ENCODE measurements at places on chromosomes 5 and 9.

DNA sequence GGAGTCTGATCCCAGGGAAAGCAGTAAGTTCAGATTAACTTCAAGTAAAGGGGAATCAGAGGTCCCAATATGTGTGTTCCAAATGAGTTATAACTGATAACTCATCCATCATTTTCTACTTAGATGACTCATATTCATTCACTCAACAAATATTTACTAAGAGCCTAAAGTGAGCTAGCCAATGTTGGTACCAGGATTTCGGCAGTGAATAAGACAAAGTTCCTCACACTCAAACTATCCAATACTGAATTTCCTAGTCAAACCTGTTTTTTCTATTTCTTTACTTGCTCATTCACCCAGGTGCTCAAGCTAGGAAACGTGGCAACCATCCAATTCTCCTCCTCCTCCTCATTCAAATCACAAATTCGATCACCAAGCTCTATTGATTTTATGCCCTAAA lies 25.8 kb downstream of the FBXW2 start:
- DNase-seq = no peak

DNA sequence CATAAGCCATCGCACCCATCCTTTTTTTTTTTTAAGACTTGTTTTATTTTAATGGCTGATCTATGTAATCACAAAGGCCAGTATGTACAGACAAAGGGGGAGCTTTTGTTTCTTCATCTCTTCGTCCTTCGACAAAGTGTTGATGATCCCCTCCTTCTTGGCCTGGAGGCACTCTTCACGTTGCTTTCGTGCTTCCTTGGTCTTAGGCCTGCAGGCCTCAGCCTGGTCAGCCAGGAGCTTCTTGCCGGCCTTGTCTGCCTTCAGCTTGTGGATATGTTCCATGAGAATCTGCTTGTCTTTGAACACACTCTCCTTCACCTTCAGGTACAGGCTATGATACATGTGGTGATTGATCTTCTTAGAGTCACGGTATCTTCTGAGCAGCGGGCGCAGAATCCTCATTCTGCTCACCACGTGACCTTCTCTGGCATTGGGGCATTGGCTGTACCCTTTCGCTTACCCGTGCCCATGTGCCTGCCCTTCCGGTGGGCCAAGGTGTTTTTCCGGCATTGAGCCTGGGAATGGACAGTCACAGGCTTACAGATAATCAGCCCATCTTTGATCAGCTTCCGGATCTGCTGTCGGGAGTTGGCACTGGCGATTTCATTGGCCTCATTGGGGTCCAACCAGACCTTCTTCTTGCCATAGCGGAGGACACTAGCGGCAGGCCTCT lies 36.0 kb downstream of the TLX3 start:
- DNase-seq = no peak

DNA sequence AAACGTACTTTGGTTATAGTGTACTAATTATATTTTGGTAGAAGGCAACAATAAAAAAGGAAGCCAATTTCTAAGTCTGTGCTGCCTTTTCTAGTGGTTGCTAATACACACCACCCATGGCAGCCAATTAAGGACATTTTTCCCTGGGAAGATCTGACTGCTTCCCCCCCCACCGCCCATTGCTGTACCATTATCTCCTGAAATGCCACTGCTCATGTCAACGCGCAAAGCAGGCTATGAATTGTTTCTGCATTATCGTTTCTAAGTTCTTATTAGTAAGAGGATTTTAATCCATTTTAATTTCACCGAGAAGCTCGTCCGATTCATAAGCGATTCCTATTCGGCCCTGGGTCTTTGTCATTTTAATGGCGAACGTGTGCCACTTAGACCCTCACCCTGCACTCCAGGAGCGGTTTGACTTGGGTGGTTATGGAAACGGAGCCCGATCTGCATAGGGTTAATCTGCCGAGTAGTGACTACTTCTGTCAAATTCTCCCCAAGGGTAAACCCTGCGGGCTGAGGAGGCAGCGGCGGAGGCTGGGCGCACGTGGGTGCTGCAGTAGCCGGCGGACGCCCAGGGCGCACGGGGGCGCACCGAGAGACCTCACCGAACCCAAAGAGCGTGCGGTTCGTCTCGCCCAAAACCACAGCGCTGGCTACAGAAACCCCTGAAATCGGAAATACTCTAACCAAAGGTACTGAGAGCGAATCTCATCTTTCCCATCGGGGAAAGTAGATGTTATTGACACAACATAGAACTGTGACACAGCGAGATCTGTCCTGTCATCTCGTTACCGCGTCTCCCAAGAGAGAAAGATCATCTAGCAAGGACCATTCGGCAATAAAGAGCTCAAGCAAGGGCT lies 55.8 kb upstream of the SHC3 start:
- DNase-seq = peak; percentile 22

- DNase-seq = no peak
Measured at GRCh38 chr5:166936351-166936750, 1355.1 kb upstream of the WWC1 start.

DNA sequence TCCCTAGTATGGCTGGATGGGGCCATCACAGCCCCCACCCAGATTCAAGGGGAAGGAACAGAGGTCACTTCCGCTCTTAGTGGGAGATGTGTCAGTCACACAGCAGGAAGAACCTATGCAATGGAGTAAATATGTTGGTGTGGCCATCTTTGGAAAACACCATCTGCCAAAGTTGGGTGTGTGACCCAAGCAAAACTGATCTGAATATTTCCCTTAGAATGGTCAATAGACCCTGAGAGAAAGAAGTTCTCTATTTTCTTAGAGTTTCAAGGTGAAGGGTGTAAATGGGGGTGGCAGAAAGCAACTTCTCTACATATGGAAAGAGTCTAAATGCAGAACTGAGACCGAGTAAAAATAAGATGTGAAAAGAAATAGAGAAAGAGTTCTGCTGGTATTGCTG lies 212.7 kb downstream of the ESM1 start:
- no peak for DNase-seq

DNA sequence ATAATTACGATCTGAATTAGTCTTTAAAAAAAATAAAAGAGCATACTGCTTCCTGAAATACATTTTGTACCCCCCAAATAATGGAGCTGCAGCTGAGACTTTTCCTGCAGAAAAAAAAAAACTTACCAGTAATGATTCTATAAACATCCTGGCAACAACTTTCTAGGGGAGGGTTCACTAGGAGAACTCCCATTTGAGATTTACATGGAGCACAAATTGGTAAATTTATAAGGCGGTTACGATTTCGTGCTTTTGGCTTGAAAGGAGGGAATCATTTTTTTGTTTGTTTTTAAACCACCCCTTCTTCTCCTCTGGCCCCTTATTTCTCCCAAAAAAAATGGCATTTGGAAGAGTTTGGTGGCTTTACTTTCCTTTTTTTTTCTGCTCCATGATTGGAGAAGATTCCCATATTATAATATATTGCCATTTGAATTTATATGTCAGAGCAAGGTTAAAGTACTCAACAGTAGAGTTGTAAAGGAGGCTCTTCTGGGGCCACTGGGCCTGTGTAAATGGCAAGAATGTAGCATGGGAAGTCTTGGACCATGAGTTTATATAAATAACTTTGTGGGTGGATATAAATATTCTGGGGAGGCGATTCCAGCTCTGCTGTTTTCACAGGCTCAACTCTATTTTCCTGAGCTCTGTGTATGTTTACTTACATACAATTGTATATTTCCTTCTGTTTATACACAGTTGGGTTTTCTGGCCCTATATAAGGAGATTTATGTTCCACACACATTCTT lies 159.9 kb downstream of the CSNK1G3 start:
- no peak for DNase-seq

- DNase-seq = no peak
Measured at GRCh38 chr5:18091142-18091541, 456.9 kb downstream of the TAF11L14 start.

DNA sequence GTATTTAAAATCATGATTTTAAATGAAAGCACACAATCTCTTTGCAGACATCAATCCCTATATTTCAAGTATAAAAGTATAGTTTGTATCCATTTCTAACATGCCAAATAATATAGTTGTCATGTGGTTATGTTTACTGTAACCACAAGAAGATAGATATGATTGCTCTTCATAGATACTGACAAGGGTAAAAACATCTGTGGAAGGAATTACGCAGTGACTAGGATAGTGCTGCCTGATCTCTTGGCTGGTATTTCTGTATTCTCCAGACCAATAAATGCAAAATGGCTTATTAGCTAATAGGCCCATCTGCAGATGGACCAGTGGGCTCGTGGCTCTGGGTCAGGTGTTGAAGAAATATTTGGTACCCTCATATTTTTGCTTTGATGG lies 34.9 kb upstream of the FBN2 start:
- no peak for DNase-seq

GRCh38 chr5:124894541-124894940 lies 148.1 kb upstream of the ZNF608 start:
- DNase-seq = no peak

DNA sequence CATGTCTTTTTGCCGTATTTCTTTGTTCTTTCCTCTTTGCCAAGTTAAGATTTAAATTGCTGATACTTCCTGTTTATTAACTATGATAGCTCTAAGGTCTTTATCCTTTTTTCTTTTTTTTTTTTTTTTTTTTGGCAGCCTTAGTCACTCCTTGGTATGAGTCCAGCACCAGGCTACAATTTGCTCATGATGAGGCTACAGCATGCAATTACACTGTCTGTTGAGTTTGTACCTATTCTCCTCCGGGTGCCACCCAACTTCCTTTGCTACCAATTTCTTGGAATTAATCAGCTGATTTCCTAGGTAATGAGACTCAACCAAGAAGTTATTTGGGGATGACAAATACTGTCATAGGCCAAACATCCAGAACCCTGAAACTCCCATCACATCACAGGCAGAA lies 25.5 kb downstream of the ACTL7B start:
- no peak for DNase-seq

DNA sequence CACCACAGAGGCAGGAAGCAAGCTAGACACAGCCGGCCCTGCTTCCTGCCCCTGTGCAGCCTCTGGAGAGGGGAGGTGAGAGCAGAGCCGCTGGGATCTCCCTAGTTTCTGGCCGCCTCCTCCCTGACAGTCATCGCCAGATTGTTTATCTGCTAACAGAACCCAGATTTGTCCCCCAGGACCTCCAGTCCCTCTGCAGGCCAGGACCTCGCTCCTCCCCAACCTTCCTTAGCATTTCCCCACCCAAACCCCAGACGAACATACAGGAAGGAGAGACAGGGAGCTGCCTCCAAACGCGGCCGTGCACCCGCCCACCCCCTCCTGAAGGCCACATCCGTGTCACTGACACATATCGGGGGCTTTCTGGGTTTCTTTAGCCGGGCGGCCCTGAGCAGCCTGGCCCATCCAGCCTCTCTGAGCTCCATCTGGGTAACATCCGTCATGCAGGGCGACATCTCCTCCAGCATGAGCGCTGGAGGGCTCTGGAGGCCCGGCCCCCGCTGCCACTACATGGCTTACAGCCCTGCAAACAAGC lies 47.5 kb downstream of the DBH start:
- DNase-seq = no peak

Measured in NT2/D1 (cell line).